ENCODE measurements at places on chromosomes 5 and 9.

DNA sequence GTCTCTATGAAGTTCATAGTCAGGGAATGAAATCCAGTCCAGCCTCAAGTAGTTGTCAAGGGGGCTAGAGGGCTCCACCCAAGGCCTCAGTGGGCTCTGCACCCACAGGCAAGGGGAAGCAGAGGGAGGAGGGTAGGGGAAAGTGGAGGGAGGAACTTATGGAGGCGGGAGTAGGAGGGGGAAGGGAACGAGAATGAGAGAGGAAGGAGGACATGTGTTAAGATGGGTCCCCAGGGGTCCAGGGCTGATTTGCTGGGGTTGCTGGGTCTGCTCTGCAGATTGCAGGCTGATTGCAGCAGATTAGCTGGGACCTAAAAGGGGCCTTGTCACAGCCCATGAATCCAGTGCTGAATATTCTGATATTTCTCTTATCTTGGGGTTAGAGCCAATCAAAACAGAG lies 166.9 kb upstream of the IL12B start:
- no peak for DNase-seq

DNA sequence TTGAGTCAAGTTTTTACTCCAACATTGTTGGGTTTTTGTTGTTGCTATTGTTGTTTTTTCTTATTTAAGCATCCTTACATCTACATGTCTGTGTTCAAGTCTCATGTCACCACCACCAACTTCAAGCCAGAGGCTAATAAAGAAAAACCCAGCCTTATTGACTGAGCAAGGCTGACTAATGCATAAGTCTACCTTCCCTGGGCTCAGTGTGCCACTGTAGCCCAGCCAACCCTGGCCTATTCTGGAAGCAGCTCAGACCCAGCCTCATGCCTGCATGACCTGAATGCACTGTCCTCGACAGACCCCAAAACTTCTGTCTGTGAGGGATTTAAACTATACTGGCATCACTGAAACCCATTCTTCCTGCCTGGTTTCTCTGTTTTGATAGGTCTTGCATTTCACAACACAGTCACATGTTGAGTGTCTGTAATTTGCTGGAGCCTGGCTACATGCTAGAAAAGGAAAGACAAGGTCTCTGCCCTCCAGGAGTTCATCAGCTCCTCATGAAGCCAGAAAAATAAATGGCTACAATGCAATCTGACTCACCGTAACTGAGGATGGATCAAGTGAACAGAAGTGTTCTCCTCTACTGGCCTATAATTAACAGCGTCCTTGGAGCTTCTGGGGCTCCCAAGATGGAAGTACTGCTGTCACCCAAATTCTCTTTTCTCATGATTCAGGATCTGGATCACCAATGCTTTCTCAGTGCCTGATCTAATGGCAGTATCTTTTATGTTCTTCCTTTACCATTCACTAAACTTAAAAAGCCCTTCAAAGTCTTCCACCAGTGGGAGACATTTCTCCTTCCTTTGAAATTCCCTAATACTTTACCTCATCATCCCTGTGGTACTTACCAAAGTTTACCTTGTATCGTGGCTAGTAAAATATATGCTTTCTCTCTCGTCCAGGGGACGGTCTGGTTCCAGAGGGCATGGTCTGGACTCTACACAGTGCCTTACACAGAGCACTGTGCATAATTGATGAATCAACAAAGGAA lies 103.9 kb upstream of the IFNE start:
- no peak for DNase-seq

GRCh38 chr9:100082782-100083181 lies 16.0 kb downstream of the ERP44 start:
- DNase-seq = no peak

DNA sequence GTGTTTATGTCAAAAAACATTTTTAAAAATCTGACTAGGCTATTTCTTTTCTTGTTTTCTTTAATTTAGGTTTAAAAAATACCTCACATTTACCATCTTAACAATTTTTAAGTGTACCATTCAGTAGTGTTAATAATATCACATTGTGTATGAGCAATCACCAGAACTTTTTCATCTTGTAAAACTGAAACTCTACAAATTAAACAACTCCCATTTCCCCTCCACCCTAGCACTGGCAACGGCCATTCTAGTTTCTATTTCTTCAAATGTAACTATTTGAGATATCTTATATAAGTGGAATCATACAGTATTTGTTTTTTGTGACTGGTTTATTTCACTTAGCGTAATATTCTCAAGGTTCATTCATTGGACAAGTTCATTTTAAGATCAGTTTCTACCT lies 27.7 kb downstream of the PLCXD3 start:
- DNase-seq = no peak

DNA sequence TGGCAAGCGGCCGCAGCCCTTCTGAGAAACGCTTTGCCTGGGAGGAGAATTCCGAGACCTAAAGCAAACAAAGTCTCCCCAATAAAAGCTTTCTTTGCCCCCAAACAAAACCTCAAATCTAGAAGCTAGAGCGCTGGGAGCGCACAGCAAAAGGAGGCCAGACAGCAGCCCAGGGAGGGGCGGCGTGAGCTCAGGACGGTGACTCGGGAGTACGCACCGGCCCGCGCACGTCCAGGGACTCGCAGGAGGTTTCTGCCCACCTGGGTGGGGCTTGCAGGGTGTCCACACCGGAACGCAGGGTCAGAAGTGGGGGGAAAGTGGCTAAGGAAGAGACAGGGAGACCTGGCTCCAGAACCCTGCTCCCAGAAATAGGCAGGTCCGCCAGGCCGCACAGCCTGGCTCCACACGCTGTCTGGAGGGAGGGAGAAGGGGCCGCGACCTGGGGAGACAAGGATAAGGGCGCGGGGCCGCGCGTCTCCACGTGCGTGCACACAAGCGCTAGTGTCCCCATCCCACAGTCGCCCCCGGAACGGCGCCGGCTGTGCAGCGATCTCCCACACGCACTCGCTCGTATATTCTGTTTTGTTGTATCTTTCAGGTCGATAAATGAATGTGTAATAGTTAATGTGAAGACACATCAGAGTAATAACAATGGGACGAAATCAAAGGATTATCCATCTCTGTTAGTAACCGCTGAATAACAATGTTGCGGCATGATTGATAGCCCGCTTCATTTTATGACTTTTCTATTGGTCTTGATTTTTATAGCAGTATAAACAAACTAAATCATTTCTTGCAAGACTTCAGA lies 2.3 kb upstream of the OTP start:
- no peak for DNase-seq

DNA sequence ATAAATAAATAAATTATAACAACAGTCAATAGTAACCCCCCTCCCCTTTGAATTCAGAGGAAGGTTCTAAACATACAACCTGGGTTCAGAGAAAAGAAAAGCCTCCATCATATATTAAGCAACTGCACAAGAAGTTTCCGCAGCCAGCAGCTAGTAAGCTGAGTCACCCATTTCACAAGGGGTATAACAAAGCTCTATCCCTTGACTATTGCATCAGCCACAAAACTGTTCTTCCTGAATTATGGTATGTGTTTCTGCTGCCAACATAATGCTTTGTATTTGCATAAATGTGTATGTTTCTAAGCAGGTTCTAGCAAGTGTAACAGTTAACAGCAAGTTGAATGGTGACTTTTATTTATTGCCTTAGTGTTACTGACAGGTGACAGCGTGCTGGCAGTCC lies 6.8 kb upstream of the CEP120 start:
- DNase-seq = no peak

DNA sequence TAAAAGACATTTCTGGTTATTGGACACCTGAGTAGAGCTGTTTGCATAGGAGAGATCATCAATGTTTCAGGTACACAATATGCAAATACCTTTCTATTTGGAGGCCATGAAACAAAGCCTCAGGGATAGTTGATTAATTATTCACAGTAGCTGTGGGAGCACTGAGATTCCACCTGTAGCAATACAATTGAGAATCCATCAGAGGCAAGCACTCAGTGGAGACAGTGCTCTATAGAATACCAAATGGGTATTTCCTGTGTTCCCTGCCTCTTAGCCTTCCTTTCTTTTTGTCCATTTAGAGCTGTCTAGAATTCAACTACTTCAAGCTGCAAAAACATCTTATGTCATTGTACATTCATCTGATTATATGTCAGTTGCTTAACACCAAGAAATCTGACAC lies 1754.0 kb upstream of the ACO1 start:
- DNase-seq = no peak

- no peak for DNase-seq
Measured at GRCh38 chr9:97905228-97905627, 17.1 kb downstream of the TRMO start.

- no peak for DNase-seq
Measured at GRCh38 chr5:149153751-149154610, 12.7 kb downstream of the ABLIM3 start.

GRCh38 chr5:44911501-44911900 lies 102.8 kb downstream of the MRPS30 start:
- no peak for DNase-seq

DNA sequence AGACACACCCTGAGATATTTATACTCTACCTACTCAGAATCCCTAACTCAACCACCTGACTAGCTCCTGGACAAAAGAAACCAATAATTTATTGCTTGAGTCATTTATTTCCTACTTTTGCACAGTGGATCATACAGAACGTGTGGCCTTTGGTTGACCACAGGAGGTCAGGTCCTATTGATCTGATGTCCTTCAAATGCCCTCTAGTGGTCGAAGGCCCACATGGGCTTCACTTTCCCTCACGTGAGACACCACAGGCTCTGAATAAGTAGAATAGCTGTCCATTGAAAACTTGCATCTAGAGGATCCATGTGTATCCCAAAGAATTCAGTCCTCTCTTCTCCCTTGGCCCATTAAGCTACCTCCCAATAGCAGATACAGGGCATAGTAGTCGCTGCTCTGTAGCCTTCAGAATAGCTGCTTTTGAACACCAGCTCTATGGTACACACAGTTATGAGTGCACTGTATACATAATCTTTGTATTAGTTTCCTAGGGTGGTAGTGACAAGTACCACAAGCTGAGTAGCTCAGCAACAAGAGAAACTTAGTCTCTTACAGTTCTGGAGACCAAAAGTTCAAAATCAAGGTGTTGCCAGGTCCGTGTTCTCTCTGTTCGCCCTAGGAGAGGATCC lies 177.6 kb upstream of the SMARCA2 start:
- peak; percentile 77 for DNase-seq

GRCh38 chr9:136958473-136958872 lies 6.4 kb downstream of the LCN12 start:
- DNase-seq = no peak

- no peak for DNase-seq
Measured at GRCh38 chr5:156219483-156220005, 107.4 kb upstream of the SGCD start.

DNA sequence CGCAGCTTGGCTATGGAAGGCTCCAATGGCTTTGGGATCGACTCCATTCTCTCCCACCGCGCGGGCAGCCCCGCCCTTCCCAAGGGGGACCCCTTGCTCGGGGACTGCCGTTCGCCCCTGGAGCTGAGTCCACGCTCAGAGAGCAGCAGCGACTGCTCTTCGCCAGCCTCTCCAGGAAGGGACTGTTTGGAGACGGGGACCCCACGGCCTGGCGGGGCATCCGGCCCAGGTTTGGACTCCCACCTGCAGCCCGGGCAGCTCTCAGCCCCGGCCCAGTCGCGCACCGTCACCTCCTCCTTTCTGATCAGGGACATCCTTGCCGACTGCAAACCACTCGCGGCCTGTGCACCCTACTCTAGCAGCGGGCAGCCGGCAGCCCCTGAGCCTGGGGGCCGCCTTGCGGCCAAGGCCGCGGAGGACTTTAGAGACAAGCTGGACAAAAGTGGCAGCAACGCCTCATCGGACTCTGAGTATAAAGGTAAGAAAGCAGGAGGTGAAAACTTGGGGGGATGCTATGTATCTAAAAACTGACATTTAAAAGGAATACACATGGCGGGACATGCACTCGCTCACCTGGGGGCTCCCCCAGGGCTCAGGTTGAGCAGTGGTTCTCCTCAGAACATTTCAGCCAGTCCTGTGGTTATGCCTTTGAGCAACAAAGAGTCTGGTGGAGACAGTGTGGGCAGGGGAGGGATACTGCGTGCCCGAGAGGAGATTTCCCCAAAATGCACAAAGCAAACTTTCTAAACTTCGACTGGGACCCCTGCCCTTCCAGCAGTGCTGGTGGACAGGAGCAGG lies 579 bp downstream of the BARHL1 start:
- DNase-seq = no peak

Measured in NCI-H446 (cell line).